ENCODE measurements at places on chromosomes 6 and 20.

DNA sequence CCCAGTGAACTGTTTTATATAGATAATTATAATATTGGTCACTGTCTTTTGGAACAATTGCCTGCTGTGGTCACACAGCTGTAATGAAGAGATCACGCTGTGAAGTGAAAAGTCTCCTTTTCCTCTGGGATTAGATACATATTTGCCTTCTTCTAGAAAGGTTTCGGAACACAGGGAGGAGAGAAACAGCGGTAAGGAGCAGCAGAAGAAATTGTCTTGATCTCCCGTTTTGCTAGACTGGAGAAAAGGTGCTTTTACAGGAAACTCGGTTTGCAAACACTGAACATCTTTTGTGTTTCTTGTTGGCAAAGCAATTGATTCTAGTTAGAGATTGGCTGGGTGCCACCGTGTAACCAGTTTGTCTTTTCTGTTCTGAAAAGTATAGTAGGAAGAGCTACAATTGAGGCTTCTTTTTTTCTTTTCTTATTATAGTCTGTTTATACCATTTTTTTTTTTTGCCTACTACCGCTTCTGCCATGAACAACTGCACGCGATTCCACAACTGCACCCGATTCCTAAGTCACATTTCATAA, 404.1 kb upstream of the ID4 start:
- no peak for DNase-seq

- DNase-seq = no peak
These were observed 260.2 kb downstream of the BCKDHB start for GRCh38 chr6:80366714-80367113.

DNA sequence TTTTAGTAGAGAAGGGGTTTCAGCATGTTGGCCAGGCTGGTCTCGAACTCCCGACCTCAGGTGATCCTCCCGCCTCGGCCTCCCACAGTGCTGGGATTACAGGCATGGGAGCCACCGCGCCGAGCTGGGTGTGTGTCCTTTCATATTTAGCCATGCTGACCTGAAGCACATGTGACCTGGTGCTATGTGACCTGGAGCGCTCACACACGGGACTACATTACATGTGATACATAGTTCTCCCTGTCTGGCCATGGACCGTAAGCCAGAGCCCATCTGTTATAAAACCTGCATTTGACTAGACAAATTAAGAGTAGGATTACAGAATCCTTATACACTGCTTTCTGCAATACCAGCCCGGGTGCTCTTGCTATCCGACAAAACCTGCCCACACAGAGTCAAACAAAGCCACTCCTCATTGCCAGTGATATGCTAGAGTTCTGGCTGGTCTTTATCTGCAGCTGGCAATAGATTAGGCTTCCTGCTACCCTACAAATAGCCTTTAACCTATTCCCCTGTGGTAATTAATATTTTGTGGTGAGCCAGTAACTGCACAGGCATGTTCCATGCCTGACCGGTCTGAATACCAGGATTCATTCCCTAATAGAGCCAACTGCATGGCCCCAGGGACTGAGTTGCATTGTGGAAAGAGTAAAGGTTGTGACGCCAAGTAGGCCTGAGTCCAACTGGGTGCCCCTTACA, 26.3 kb upstream of the FAM50B start:
- DNase-seq = no peak

DNA sequence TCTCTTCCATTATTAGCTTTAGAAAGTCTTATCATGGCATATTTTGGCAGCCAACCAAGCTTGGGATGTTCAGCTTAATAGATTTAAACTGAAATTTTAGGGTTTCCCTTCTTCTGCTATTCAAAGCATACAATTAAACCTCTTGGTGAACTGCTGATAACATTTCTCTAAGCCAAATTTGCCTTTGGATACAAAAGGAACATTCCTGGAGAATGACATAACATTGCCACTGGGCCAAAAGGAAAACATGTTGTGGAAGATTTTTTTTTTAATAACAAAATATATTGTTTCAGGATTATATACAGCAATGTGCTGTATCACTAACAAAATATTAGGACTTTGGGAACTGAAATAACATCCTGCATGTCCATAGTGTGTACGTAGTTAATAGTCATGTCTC, 215.1 kb upstream of the TBX18 start:
- peak; percentile 6 for DNase-seq

DNA sequence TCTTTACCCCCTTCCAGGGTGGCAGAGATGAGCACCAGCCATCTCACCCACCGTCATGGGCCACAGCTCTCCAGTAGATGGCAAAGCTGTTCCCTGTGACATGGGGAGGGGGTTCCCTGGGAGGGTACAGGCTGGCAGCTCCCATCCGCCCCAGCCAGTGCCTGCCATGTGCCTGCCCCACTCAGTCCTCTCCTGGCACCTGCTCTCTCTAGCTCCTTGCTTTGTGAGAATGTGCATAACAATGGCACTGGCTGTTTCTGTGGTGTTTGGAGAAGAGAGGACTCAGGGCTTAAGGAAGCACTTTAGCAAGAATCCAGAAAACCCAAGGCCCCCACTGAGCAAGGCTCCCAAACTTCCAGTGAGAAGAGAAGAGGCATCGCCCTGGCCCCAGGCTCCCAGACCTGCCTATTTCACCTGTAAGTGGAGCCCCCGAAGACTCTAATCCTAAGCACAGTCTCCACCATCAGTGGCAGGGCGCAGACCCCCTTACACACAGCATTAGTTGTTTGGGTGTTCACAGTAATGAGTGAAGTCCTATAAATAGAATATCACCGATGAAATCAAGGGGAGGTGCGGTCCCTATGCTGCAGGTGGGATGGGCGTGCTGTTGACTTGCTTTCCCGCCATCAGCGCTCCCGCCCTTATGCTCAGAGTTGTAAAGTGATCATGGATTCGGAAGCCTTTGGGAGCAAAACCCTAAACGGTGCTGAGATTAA, 110.2 kb downstream of the AGPAT4 start:
- no peak for DNase-seq

GRCh38 chr20:62745952-62746288, 37.3 kb downstream of the NTSR1 start:
- no peak for DNase-seq

DNA sequence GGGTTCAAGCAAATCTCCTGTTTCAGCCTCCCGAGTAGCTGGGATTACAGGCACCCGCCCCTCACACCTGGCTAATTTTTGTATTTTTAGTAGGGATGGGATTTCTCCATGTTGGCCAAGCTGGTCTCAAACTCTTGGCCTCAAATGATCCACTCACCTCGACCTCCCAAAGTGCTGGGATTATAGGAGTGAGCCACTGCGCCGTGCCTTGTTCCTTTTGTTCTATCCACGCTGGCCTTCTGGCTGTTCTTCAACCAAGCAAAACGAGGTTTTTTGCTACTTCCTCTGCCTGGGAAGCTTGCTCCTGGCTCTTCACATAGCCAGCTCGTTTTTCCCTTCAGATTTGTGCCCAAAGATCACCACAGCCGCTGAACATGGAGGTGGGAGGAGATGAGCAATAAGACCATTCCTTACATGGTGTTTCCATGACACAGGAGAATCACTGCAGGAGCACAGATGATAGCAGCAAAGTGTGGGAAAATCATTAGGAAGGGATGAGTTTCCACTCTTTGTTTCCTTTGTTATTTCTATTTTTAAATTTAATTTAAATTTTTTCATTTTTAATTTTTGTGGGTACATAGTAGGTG, 201.0 kb upstream of the ZNF217 start:
- no peak for DNase-seq

DNA sequence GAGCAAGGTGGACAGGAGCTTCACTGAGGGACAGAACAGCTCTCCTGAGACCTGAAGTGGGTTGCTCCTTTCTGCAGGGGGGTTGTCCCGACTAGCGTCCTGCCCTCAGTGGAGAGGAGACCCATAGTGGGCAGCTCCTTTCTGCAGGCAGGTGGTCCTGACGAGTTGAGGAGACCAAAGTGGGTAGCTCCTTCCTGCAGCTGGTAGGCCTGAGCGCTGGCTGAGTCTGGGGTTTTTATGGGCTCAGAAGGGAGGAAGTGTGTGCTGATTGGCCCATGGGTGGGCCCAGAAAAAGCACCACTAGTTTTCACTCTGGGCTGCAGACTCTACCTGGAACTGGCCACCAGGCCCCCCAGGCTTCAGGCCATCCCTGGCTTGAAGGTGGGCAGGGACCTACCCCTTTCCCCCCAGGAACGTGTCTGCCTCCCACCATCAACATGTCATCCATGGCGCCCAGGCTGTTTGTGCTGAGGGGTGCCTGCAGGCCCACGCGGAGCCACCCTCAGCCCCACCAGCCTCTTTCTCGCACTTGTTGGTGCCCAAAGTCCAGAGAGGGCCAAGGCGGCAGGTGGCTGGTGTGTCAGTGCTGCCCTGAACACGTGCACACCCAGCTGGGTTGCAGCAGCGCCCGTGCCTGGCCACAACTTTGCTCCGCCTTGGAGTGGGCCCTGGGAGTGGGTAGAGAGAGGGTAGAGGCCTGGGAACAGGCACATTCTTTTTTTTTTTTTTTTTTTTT, 1.6 kb upstream of the DEK start:
- DNase-seq = no peak

GRCh38 chr20:38429301-38429700, 5.8 kb downstream of the SNHG17 start:
- DNase-seq = no peak

GRCh38 chr6:4466769-4467480, 309.3 kb upstream of the CDYL start:
- DNase-seq = no peak

All from mesendoderm (in vitro differentiated cells).